ENCODE measurements at places on chromosomes 12 and 14.
A peak's percentile ranks its signal among the peaks of the same experiment; 100 is the strongest.

GRCh38 chr12:20585055-20585625 is 110.0 kb upstream of the SLCO1C1 start:
- no peak for DNase-seq

GRCh38 chr12:123877968-123878367 is 94.7 kb downstream of the CCDC92 start:
- DNase-seq, result no peak

- DNase-seq, result no peak
Measured at GRCh38 chr14:53409969-53410368, 256.8 kb upstream of the DDHD1 start.

- DNase-seq, result no peak
Measured at GRCh38 chr12:65958456-65958855, 134.2 kb downstream of the HMGA2 start.

- no peak for DNase-seq
Measured at GRCh38 chr14:101875727-101876554, 88.4 kb upstream of the DYNC1H1 start.

GRCh38 chr12:120982659-120983058 is 4.3 kb downstream of the HNF1A start:
- no peak for DNase-seq

DNA sequence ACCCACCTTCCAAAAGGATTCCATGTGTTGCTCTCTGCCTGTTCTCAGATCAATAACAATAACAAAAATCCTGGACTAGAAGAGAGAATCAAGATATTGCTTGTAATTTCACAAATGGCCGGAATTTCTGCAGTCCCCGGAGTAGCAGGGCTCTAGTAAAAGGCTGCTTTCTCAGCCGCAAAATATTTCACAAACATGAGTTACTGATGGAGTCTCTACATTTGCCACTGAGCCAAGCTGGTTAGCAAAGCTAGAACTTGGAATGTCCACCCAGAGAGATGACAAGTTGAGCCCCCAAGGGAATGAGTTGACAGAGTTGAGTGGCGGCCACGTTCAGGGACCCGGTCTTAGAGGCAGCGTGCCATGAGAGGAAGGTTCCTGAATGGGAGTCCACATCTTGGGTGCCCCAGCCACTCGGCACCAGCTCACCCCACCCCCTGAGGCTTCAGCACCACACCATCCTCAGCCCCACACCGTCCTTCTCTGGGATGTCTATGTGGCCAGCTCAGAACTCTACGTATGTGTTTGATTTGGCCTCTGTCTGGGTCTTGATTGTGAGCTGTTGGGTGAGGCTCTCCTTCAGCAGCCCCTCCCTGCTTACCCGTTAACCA is 15.9 kb downstream of the FBLN5 start:
- DNase-seq, result peak; percentile 31

DNA sequence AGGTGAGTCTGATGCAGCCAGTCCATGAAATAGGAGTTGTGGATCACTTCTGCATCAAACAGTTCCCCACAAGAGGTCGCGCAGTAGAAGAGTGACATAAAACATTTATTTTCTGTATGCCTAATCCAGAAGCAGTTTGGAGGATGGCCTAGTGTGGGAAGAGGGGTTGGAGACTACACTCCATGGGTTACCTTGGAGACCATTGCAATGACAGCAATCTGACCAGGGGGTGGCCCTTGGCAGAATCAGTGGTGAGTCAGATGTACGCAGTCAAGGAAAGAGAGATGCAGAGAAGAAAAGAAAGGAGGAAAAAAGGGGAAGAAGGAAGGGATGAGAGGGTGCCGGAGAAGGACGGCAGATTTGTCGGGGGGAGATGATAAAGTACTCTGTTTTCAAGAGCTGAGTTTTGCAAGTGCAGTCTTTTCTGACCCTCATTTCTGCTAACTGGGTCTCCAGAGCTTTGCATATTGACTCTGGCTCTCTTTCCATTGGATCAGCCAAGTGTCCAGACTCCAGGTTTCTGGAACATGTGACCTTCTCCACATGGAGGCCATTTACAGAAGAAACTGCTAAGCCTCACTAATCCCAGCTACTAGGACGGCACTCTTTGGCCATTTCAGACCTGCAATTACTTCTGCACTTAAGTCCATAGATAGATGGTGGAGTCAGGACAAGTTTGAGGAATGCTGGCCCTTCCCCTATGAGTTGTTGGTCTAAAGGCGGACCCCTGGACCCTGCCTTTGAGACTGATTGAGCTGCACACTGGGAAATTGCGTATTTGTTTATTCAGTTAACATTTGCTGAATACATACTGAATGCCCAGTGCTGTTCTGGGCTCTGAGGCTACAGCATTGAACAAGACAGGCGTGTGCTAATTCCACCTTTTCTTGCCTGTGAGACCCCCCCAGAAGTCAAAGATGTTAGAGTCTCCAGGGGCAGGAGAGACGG is 424.2 kb downstream of the BCL11B start:
- no peak for DNase-seq

- DNase-seq, result no peak
Measured at GRCh38 chr14:95683793-95684192, 2.4 kb upstream of the TCL1B start.

- no peak for DNase-seq
Measured at GRCh38 chr12:93448796-93449195, 7.0 kb upstream of the UBE2N start.

- DNase-seq, result no peak
Measured at GRCh38 chr12:3061059-3061458, 16.1 kb upstream of the TSPAN9 start.

DNA sequence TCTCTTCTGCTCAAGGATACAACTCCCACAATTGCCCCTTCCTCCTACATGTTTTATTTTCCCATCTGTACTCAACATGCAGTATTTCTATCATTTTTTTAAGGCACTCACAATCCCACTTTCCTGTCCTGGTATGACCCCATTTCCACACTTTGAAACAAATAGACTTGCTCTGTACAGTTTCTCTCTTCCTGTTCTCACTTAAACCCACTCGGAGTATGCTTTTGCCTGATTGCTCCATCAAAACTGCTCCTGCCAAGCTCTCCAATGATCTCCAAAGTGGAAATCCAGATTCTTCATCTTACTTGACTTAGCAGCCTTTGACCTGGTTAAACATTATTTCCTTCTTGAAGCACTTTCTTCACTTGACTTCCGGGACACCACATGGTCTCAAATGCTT is 384.5 kb downstream of the SEC23A start:
- no peak for DNase-seq

DNA sequence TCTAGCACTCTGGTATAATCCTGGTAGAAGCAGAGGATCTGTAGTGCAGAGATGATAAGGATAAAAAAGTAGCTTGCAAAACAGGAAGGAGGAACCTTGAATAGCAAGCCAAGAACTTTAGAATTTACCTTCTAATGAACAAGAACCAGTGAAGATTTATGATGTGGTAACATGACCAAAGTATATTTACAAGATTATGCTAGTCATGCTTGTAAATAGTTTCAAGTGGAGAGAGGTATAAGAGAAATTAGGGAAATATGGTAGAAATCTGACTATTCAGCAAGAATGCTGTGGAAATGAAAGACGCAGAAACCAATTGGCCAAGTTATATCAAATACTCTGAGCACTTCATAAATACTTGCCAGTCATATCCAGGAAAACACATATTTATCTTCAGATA is 47.8 kb downstream of the ERGIC2 start:
- DNase-seq, result no peak

DNA sequence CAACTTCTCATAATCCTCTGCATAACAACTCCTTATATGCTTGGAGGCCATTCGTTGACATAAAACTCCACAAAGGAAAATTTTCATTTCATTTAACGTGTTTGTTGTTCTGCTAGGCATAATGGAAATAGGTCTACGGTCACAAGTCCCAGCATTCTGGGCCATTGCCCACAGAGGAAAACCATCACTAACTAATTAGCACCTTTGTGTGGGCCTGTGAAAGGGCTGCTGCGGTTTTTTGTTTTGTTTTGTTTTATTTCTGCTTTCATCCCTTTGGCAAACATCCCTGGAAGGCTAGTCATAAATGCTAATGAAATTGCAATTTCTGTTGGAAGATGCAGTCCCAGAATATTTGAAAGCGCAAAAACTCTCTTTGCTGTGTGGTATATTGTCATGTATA is 180.3 kb downstream of the RMST start:
- no peak for DNase-seq

- DNase-seq, result no peak
Measured at GRCh38 chr14:104598039-104598909, 6.3 kb downstream of the TMEM179 start.

GRCh38 chr12:13022851-13023271 is 21.3 kb upstream of the FAM234B start:
- no peak for DNase-seq

DNA sequence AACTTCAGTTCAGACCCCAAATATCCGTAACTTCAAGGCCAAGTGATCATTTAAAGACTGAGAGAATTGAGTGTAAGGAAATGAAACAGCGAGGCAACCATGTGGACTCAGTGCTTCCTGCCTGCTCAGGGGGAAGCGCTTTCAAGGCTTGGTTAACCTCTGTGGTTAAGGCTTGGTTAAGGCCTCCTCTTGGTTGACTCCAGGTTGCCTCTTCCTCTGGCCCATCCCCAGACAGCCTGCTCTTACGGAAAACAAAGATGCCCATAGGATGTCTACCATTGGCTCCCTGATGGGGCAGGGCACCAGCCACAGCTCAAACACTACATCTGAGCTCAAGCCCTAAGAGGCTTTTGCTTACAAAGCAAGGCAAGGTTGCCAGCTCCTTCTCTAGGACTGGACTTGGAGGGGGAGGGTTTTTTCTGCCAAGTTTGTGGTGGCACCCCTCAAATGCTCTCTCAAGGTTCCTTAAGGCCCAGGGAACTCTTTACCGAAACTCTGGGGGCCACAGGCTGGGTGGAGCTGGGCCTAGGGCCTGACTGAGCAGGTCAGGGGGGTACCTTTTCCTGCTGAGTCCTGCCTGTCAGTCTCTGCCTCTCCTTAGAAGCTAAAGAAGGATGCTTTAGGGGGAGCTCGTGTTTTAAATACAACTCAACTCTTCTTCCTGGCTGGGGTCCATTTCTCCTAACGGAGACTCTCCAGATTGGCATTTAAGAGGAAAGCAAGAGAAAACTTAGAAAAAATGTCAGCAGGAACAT is 13.7 kb downstream of the COL2A1 start:
- DNase-seq, result no peak

GRCh38 chr12:16272222-16272621 is 5.3 kb downstream of the SLC15A5 start:
- no peak for DNase-seq

- DNase-seq, result no peak
Measured at GRCh38 chr14:32623300-32624093, 294.4 kb downstream of the AKAP6 start.

DNA sequence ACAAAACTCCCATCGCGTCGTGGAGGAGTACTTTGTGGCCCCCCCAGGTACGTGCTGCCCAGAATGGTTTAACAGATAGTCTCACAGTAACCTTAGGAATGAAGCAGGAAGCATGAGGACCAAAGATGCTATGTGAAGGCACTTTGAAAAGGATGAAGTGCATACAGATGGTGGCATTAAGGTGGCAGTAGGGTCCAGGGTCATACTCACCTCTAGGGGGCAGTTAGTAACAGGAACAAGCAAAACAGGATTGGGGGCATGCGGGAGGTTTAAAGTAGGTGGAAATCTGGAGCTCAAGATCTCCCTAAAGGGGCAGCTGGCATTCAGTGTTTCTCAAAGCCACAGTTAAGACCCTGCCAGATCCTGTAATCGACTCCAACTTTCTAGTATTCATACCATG is 10.9 kb downstream of the GATC start:
- no peak for DNase-seq

- DNase-seq, result no peak
Measured at GRCh38 chr14:34297786-34298520, 164.1 kb downstream of the SPTSSA start.

DNA sequence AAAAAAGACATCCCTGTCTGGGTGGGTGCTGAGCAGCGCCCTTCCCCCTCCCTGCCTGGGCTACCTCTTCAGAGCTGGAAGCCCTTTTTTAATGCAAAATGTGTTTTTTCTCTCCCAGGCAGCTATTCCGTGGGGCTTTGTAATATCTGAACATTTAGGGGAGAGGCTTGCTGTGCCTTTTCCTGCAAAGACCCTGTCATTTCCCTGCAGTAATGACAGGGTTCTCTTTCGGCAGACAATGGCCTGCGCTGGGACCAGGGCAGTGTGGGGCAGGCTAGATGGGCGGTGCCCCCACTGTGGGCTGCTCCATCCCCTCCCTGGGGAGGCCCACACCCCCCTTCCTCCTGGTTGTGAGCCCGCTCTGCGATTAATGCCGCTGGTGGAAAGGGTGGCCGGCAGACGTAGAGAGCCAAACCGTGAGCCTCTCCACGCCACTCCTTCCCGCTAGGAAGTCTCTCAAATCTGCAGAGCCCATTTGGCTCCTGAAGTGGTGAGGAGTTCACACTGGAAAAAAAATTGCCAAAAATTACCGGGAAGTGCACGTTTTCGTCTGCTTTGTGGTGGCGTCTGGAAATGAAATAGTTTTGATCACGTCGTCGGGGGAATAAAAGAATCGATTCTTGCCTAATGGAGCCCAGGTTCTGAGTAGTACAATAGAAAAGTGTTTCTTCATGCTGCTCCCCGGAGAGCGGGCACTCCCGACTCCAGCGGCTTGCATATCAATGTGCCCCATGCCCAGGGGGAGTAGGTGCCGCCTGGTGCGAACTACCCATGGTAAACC is 31.5 kb downstream of the KIF26A start:
- no peak for DNase-seq

- no peak for DNase-seq
Measured at GRCh38 chr14:75522224-75522982, at the start of gene BATF. TSS of gene BATF (plus strand) at chr14:75522469. CDS start at chr14:75522683, 214 bp downstream.

DNA sequence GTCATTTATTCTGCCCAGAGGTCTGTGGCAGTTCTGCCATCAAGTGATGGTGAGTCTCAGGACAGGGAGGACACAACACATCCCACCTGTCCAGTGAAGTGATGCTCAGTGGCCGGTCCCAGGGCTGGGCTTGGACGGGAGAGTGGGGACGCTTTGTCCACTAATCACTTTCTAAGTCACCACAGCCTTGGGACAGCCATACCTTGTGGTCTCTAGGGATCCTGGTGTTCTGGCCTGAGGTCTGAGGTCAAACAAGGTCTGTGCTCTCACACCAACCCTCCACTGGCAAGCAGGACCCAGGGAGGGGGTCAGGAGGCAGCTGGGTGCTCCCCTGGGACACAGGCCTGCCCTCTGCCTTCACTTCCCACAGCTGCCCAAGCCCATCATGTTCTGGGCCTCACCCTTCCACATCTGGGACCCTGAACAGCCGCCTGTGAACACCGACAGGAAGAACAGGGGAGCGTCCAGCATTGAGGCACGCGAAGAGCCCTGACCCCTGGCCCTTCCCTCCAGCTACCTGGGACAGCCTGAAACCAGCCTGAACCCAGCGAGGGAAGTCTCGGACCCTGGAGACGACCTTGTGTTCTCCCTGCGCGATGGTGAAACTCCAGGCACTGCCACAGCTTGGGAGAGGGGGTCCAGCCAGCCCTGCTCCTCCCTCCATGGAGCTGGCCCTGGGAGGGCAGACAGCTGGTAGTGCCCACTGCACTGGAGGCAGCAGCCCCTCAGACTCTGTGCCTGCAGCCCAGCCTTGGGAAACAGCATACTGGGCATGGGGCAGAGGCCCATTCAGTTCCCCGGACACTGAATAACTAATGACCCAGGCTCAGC is 19.7 kb upstream of the GPR132 start:
- DNase-seq, result no peak

GRCh38 chr12:128644664-128645296 is 179.0 kb downstream of the SLC15A4 start:
- no peak for DNase-seq
